ENCODE measurements at places on chromosomes 2 and 18. TPM values are rescaled to one million over a fixed set of nuclear protein-coding genes. Genes with fewer than 3 reads are reported as not detected.

Gene KIF1A
- total RNA-seq = 1.6 TPM

DNA sequence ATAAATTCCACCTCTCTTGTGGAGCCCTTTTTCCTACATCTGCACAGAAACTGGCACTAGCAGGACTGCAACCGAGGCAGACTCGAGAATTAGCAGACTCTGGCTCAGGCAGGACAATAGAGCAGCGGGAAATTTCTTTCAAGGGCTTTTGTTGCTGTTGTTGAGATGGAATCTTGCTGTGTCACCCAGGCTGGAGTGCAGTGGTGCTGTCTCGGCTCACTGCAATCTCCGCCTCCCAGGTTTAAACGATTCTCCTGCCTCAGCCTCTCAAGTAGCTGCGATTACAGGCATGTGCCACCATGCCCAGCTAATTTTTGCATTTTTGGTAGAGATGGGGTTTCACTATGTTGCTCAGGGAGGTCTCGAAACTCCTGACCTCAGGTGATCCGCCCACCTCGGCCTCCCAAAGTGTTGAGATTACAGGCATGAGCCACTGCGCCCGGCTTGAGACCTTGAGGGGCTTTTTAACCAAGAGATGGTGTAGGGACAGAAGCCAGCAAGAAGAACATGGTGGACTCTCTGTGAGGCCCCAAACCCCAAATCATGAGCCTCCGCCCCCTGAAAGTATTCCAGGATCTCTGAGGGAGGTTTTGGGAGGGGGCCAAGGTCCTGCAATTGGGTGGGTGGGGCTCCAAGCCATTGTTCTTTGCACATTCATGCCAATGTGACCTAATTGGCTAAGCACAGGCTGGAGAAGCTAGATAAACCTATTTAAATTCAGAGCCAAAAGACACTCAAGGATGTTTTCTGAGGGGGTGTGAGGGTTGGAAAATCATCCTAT is 68.4 kb upstream of the MSH2 start:
- no peak for DNase-seq

GRCh38 chr2:205778356-205778755 is 96.1 kb downstream of the NRP2 start:
- no peak for DNase-seq

GRCh38 chr2:102606353-102606752 is 13.0 kb upstream of the SLC9A2 start:
- DNase-seq = no peak

DNA sequence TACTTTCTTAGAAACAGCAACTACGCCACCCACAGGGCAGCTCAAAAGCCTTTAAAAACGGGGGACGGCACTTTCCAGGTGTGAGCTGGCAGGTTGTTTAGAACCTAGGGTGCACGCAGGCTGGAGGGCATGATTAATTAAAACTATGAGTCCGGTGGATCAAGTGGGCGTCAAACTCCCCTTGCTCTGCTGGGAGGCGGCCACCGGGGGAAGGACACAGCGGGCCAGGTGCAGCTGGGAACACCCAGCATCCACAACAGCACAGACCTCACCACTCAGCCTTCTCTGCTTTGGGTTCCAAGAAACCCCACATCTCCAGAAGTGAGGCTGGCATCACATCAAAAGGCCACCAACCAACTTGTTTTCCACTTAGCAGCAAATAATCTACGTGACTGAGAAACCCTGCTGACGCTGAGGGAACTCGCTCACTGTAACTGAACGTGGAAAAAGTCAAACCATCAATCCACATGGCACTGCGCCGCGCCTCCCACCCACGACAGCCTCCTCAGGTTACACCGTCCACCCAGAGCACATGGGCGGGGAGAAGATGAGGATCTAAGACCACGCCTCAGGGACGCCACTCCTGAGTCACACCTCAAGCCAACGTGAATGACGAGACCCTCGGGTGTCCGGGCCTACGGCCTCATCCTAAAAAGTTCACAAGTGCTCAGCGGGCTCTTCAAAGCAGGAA is 118.2 kb downstream of the ZNF516 start:
- DNase-seq = no peak

Gene SNRPD1
- total RNA-seq = 4.6 TPM

DNA sequence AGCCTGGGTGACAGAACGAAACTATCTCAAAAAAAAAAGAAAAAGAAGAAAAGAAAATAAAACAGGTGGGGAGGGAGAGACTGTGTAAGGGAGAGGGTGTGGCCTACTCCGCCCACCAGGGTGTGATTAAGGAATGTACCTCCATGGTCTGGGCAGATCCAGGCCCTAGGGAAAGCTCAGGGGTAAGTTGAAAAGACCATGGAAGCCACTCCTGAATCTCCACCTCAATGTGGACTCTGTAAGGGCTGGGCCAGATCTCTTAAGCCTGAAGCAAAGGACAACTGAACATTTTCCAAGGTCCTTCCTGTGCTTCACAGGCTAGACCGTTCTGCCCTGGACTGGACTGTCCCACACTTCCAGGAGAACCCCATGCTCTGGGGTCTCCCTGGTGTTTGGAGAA is 9.7 kb upstream of the ATG16L1 start:
- no peak for DNase-seq

Gene BUB1
- total RNA-seq = 1.0 TPM

Gene ONECUT2
- 0.05 TPM for total RNA-seq

GRCh38 chr2:143467011-143467410 is 337.8 kb downstream of the ARHGAP15 start:
- DNase-seq = no peak

- DNase-seq = no peak
Observed at GRCh38 chr2:122255924-122256323, 500.5 kb downstream of the TSN start.

Gene KATNAL2
- 2.0 TPM for total RNA-seq

- DNase-seq = no peak
Observed at GRCh38 chr18:44801781-44802180, 121.1 kb downstream of the SETBP1 start.

GRCh38 chr2:11097854-11098387 is 57.3 kb upstream of the SLC66A3 start:
- DNase-seq = no peak

GRCh38 chr2:237207646-237208045 is 122.0 kb downstream of the COPS8 start:
- peak; percentile 78 for DNase-seq

- no peak for DNase-seq
Observed at GRCh38 chr2:129002751-129003150, 684.1 kb upstream of the HS6ST1 start.

- peak; percentile 53 for DNase-seq
Observed at GRCh38 chr2:110770959-110771431, 38.6 kb downstream of the ACOXL start.

DNA sequence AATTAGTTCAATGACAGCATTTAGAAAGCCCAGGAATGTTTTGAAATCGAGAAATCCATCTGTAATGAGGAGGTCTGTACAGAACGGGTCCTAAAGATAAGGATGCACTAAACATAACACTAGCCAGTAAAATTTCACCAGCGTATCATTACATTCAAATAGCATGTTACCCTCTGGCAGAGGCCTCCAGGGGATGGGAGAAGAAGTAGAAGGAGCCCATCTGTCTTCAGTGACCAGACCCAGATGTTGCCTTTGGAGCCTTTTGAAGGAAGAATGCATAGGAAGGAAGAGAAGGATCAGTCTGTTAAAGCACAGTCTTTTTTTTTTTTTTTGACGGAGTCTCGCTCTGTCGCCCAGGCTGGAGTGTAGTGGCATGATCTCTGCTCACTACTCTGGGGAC is 86.1 kb upstream of the BCL2L11 start:
- DNase-seq = no peak

DNA sequence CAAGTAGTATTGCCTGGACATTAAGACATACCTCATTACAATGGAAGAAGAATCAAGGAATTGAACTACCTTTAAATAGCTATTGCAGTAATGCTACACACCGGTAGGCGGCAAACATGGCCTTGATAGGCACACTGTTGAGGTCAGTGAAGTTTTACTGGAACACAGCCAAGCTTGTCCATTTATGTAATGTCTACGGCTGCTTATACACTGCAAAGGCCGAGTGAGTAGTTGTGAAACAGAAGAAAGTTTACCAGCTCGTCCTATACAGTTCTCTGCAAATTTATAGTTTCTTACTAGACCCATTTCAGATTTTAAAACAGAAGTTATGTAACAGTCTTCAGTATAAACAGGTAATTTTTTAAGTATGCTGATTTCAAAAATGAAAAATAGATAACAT is 38.8 kb downstream of the PPP4R1 start:
- peak; percentile 82 for DNase-seq

Gene GPR75
- total RNA-seq = 0.97 TPM

Gene SEMA4C
- total RNA-seq = 16.6 TPM

Measured in heart left ventricle (tissue), 16 donors.